Umbilical cord (tissue), 2 donors: ENCODE measurements at places on chromosomes 12 and 14.

GRCh38 chr12:81005606-81006005 lies 67.9 kb upstream of the LIN7A start:
- no peak for DNase-seq

DNA sequence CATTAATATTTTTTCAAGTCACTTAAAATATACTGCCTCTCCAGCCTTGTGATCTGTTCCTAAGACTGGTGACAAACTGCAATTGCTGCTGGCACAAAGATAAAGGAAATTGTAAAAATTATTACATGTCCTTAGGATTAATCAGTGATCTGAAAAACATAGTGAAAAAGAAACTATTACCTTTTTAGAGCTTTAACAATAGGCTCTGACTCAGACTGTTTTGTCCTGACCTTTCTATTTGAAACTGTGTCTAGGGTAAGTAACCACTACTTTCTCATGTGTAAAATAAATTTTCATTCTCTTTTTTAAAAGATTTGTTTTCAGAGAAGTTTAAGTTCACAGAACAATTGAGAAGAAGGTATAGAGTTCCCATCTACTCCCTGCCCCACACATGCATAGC lies 80.4 kb upstream of the CLEC14A start:
- DNase-seq, result no peak

- DNase-seq, result no peak
Observed at GRCh38 chr14:104717646-104718045, 6.4 kb upstream of the ADSS1 start.

- peak; percentile 89 for DNase-seq
Observed at GRCh38 chr12:68406134-68406576, 74.0 kb upstream of the MDM1 start.

- DNase-seq, result no peak
Observed at GRCh38 chr14:104219731-104220214, 81.4 kb downstream of the KIF26A start.

GRCh38 chr12:100474617-100475016 lies 951 bp downstream of the NR1H4 start:
- DNase-seq, result no peak

DNA sequence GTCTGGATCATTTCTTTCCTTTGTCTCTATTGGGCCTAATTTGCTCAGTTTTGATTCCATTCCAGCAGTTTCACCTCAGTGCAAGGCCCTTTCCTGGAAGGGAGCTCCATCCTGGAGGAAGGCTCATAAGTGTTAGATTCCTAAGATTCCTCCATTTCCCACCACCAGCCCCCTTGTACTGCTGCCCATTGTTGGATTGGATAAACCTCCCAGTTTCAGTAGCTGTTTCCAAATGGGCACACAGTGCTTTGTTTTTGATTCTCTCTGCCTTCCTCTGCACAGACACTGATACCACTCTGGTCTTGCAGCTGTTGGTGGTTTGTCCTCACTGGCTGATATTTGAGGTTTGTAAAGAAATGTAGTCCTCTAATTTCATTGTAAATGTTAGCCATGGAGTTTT lies 158.9 kb downstream of the SLC15A5 start:
- no peak for DNase-seq

- no peak for DNase-seq
Observed at GRCh38 chr12:50086148-50086547, 1.0 kb downstream of the SMARCD1 start.

DNA sequence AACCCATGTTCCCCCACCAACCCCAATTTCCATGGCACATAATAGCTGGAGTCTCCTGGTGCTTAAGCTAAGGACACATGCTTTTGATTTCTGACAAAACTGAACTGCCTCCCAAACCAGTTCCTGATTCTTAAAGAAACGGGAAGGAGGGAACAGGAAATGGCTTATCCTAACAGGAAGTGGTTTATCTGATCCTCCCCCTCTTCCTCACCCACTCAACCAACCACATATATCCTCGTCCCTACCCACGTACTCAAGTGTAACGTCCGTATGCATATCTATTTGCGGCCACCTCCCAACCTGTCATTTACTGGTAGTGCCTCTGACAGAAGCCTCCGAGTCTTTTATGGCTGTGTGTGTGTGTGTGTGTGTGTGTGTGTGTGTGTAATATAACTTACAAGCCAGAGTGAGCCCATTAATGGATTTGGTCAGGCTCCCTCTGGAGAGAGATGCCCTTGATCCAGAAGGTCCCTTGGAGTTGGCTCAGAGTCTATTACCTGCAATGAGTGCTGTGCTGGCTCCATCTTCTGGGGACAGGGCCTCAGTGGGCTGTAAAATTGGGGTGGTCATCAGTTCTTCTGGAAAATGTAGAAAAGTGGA lies 7.7 kb downstream of the DAZAP2 start:
- DNase-seq, result peak; percentile 42

DNA sequence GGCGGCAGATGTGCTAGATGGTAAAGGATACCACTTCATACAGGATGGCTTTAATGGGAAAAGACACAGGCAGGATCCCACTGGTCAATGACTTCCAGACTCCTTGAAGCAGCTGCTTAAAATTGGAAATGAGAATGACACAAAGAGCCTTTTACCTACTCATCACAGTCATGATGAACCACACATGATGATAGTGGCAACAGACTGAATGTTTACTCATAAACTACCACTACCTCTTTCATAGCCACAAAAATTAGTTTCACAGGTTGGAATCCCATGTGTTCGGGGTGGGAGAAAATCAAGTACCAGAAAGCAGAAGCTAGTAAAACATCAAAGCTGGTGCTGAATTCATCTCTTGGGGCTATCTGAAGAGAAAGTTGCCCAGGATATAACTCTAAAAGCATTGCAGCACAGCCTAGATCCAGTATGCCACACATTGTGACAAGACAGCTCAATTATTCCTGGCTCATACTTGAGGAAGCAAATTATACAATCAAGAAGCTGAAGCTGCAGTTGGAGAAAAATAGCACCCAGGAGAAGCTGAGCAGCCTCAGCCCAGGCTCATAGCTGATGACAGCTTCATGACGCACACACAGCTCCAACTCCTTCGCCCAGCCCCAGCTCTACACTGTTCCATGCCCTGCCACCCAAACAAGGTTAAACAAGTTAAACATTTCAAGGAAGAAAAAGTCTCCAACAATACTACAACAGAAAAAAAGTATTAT lies 29.0 kb upstream of the C12orf50 start:
- no peak for DNase-seq

DNA sequence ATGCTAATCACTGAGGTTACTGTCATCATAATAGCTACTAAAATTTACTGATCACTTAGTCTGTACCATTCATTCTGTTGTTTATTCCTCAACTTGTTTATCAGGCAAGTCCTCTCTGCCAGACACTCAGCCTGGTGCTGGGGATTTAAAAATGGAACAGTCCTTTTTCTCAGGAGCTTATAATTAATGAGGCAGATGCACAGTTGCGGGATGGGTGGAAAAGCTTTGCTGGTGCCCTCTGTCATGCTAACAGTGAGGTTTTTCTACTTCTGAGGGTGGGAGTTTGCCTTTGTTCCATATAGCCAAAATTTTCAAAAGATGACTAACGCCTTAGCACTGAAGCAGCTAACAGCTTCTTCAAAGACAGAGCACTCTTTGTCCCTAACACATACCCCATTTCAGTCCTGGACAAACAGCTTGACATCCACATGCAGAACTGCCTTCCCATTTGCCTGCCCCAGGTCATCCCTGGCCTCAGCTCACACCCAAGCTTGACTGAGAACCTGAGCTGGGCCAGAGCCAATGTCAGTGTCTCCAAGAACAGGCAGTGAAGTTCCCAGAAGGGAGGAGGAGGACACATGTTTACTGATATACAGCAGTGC lies 30.8 kb upstream of the HSPB8 start:
- DNase-seq, result no peak

DNA sequence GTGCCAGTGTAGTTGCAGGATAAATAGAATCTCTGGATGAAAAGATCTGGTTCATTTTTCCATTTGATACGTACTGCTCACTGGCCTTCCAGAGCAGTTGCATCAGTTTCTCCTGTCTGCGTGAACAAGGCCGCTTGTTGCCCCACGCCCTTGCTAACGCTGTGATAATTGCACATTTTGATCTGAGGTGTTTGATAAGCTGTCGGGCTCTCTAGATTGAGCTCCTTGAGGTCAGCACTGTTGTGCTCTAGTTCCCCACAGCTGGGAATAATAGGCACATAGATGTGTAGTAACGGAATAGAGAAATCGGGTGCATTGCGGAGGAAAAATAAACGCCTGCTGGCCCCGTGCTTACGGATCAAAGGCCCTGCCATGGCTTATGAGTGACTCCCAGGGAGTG lies 42.8 kb upstream of the TRAF3 start:
- DNase-seq, result no peak
